ENCODE measurements at places on chromosomes 7 and 10.

- no peak for DNase-seq
Measured at GRCh38 chr10:131726967-131727366, 173.8 kb upstream of the PPP2R2D start.

- DNase-seq = peak; percentile 9
Measured at GRCh38 chr10:128268015-128268722, 141.9 kb upstream of the MKI67 start.

- DNase-seq = no peak
Measured at GRCh38 chr10:75654772-75655171, 223.3 kb downstream of the LRMDA start.

DNA sequence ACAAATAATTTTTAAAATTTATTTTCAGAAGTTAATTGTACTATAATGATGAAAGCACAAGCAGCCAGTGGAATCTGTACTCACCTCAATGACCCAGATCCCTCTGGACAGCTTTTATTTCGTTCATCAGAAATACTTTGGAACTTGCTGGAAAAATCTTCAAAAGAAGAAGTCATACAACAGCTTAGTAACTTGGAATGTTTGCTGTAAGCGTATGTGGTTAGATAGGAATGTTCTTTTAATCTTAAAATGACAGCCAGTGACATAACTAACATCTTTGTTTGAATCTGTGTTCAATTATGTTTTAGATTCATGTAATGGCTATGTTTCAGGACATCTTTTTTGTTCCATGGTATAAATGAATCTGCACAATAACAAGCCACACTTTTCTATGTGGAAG is 26.8 kb downstream of the CFAP69 start:
- no peak for DNase-seq

- no peak for DNase-seq
Measured at GRCh38 chr10:17430647-17431355, 23.6 kb downstream of the ST8SIA6 start.

DNA sequence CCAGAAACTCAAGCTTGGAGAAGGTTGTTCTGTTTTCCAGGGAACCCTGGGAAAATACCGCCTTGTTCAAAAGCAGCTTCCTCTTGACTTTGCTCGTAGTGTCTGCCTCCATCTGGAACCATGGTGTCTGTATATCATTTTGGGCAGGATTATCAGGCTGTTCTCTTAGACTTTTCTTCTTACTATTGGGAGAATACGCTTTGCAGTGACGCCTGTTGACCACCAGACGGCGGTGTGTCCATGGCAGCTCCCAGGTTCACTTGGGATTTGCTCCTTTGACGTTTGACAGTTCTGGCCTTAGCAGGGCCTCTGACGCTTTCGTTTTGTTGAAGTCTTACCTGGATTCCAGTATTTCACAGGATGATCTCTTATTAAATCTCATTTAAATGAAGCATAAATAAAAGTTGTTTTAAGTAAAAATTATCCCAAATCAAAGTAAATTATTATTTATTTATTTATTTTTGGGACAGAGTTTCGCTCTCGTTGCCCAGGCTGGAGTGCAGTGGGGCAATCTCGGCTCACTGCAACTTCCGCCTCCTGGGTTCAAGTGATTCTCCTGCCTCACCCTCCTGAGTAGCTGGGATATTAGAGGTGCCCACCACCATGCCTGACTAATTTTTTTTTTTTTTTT is 41.8 kb upstream of the GJD4 start:
- DNase-seq = peak; percentile 45

DNA sequence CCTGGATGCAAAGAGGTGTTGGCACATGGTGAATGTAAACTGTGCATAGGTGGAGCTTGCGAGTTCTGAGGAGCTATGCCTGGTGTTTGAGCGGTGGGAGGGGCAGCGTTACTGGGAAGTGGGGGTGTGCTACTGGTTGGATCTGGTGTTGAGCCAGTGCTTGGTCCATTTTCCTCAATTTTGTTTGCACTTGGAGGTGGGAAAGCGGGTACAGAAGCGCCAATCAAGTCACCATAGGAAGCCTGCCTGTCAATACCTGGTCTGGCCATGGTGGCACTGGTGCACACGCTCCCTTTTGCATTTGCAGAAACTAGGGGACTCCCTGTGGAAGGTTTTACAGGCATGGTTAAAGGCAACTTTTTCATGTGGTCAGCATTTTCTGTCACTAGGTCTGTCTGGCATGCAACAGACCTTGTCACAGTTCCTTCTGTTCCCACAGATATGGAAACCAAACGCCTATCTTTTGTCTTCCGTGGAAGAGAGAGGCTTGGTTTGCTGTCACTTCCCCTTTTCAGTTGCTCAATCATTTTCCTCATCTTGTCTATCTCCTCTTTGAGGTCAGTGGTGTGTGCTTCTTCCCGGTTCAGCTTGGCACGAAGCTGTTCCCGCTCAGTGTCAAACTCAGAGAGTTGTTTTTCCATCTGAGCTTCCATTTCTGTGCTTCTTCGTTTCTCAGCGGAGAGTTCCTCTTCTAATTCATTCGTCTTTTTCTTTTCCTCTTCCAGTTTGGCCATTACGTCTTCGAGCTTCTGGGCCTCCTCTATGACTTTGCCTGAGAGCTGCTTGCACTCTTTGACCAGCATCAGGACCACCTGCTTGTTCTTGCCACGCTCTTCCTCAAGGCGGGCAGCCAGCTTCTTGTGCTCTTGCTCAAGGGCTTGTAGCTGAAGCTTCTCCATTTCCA is 81.1 kb downstream of the CTTNBP2 start:
- DNase-seq = no peak

DNA sequence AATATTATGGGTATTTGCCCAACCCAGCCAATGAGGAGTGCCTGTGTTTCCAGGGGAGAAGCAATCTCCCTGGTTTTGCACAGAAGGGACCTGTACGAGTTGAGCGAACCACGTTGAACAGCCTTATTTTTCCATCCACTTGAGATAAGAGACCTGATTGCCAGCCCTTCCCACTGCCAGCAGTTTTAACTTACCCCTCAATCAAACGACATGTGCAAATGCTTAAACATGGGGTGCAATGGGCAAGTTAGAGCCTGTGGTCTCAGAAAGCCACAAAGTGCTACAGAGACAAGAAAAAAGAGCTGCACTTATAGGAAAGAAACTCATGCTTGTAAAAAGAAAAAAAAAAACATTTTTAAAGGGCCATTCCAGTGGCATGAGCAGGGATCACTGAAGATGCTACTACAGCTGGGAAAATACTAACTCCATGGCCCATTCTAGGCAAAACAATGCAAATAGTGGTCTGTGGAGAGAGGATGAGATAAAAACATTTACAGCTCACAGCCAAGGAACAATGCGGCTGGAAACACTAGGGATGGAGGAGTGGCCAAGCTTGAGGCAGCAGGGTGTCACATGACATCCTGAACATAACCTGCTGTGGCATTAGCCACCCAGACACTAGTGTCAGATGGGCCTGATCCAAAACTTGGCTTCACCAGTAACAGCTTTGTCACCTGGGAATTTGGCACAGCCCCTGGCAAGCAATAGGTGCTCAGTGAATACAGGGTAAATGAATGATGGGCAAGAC is 162.8 kb downstream of the ELMO1 start:
- no peak for DNase-seq

DNA sequence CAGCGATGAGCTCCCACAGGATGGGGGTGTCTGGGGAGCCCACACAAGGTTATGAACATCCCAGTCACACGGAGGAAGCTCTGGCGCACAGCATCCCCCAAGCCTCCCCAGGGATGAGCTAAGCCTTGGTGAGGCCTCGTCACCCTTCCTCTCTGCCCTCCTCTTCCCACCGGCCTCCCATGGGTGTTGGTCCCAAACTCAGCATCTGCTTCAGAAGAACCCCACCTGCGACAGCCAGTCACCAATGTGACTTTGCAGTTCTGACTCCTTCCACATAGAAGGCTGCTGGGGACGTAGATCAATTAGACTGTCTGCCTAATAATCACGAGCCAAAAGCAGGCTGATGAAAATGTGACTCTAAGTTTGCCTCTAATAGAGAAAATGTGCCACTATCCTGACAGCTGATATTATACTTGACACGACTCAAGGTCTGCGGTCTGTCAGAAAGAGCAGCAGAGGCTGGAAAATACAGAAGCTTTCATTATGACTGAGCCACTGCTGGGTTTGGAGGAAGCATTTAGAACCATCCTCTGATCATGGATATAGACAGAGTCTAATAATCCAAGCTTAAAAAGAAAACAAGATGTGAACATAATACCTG is 116.0 kb upstream of the PFKP start:
- DNase-seq = no peak

- no peak for DNase-seq
Measured at GRCh38 chr7:124459101-124460055, 306.2 kb downstream of the GPR37 start.

GRCh38 chr7:76054123-76055120 is 6.5 kb downstream of the MDH2 start:
- DNase-seq = no peak

- no peak for DNase-seq
Measured at GRCh38 chr10:1132584-1132983, 76.4 kb downstream of the WDR37 start.

DNA sequence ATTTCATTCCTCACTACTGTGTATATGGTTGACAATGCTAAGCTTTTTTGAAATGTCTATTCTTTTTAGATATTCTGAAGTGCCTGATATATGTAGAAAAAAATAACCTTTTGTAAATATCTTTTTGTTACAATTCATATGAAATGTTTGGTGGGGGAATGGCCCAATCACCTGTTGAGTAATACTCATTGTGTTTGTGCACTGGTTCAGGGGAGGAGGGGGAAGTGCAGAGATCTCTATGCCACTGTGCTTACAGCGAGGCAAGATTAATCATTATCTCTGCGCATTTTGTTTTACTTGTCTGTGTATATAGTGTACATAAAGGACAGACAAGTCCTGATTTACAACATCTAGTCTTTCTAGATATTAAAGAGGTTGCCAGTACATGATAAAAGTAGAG is 25.2 kb downstream of the NUP42 start:
- DNase-seq = no peak

- DNase-seq = no peak
Measured at GRCh38 chr7:101999393-101999792, 182.0 kb downstream of the CUX1 start.

GRCh38 chr7:7959979-7960670 is 8.5 kb upstream of the GLCCI1 start:
- DNase-seq = no peak

GRCh38 chr10:51343391-51343790 is 269.1 kb downstream of the PRKG1 start:
- no peak for DNase-seq

- DNase-seq = no peak
Measured at GRCh38 chr10:43627942-43628341, 20.7 kb downstream of the ZNF32 start.

- no peak for DNase-seq
Measured at GRCh38 chr10:48224979-48225560, 49.4 kb downstream of the FRMPD2 start.

DNA sequence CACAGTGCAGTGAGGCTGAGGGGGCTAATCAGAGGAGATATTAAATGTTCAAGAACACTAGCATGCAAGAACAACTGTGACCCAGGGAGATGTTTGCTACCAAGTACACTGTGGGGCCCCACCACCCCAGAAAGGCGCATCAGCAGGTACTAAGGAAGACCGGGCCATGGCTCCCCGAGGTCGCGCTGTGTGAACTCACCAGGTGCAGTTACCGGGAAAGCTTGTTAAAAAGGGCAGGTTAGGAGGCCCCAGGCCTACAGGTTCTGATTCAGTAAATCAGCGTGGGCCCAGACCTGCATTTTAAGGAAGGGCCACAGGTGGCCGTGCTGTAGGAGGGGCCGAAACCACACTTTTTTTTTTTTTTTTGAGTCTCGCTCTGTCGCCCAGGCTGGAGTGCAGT is 54.6 kb downstream of the TMEM209 start:
- DNase-seq = no peak

- no peak for DNase-seq
Measured at GRCh38 chr10:113337142-113337541, 215.7 kb upstream of the HABP2 start.

GRCh38 chr7:19537942-19538401 is 170.9 kb downstream of the POLR1F start:
- no peak for DNase-seq

- peak; percentile 2 for DNase-seq
Measured at GRCh38 chr7:112869111-112869774, 79.0 kb upstream of the TMEM168 start.

GRCh38 chr10:103479135-103479534 is at the start of gene CALHM3:
TSS of gene CALHM3 (minus strand) at chr10:103479240. CDS start at chr10:103479032, 208 bp downstream.
- no peak for DNase-seq

DNA sequence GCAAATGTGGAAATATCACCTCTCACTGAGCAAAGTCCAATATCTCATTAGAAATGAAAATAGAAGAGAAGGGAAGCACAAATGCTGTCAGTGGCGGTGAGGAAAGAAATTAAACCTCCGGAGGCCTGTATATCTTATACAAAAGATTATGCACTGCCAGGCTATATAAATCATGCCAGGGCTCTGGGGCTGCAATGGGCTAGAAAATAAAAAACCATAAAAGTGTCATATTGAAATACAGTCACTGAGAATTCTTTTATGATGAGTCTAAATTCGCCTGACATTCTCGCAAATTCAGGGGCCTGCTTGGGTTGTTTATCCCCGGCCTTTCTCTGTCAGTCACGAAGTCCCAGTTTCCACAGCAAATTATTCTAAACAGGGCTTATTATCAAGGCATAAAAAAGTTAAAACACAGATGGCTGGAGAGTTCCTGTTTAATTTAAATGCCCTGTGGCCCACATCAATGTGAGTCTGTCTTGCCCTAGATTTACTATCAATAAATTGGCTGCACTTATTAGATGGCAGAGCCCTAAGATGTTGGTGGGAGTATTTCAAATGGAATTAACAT is 193.8 kb downstream of the SNX10 start:
- no peak for DNase-seq

- no peak for DNase-seq
Measured at GRCh38 chr7:25659841-25660240, 431.6 kb upstream of the NPVF start.

- no peak for DNase-seq
Measured at GRCh38 chr10:58266826-58267712, 625 bp downstream of the IPMK start.

DNA sequence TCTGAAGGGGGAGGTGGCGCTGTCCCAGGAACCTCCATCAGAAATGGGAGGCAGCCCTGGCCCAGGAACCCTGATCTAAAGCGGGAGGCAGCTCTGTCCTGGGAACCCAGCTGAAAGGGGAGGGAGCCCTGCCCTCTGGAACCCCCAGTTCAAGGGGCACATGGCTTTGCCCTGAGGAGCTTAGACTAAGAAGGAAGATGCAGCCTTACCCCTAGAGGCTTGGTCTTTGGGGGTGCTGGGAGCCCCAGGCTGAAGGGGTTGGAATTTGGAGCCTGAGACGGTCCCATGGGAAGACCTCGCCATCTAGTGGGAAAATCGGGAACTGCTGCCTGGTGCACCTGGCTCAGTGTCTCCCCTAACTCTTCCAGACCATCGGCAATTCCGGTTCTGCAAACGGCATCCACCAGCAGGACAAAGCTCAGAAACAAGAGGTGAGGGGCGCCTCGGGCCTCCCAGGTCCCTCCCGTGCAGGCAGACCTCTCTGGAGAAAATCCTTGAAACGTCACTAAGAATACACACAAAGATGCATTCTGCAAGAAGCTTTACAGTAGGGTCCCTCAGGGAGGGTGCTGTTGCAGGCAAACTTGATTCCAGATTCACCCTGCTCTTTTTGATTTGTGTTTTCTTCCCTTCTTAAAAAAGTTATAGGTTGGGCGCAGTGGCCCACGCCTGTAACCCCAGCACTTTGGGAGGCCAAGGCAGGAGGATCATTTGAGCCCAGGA is 52.4 kb upstream of the GTF2IRD1 start:
- peak; percentile 45 for DNase-seq

Measured in GM18507 (cell line).